ENCODE measurements at places on chromosomes 2 and 18.
A peak's percentile ranks its signal among the peaks of the same experiment; 100 is the strongest.

DNA sequence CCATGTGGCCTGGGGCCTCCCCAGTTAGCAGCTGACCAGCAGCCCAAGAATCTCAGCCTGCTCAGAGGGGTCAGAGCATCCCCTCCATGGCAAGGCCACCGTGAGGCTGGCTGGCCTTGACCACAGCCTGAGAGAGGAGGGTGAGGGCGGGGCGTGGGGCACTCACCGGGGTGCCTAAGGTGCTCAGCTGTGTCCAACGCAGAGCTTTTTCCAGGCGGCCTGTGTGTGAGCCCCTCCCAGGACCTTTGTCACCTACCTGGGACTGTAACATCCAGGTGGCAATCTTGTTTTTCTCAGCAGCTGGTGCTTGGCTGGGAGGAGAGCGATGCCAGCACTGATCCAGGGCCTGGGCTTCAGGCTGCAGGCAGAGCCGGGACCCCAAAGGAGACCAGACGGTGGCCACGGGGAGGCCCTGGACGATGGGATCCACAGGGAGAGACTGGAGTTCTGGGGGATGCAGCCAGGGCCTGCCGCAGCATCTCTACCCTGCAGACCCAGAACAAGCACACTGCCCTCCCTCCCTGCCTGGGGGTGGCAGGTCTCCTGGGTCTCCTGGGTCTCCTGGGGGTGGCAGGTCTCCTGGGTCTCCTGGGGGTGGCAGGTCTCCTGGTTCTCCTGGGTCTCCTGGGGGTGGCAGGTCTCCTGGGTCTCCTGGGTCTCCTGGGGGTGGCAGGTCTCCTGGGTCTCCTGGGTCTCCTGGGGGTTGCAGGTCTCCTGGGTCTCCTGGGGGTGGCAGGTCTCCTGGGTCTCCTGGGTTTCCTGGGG lies 12.3 kb downstream of the SNED1 start:
- no peak for DNase-seq

DNA sequence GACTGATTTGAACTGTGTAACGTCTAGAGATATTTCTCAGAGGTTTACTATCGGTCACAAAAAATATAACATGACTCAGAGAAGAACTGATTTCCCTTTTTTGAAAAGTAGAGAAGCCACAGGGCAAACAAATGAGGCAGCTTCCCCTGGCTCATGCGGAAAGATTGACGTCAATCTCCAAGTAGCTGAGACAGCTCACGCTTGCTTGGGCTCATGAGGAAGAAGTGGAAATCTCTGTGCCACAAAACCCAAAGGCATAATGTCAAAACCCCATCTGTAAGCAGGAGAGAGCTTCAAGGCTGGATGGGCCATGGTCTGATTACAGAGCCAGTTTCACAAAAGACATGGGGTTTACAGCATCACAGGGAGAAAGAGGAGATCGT lies 188.1 kb downstream of the ARL4C start:
- DNase-seq: peak; percentile 57

DNA sequence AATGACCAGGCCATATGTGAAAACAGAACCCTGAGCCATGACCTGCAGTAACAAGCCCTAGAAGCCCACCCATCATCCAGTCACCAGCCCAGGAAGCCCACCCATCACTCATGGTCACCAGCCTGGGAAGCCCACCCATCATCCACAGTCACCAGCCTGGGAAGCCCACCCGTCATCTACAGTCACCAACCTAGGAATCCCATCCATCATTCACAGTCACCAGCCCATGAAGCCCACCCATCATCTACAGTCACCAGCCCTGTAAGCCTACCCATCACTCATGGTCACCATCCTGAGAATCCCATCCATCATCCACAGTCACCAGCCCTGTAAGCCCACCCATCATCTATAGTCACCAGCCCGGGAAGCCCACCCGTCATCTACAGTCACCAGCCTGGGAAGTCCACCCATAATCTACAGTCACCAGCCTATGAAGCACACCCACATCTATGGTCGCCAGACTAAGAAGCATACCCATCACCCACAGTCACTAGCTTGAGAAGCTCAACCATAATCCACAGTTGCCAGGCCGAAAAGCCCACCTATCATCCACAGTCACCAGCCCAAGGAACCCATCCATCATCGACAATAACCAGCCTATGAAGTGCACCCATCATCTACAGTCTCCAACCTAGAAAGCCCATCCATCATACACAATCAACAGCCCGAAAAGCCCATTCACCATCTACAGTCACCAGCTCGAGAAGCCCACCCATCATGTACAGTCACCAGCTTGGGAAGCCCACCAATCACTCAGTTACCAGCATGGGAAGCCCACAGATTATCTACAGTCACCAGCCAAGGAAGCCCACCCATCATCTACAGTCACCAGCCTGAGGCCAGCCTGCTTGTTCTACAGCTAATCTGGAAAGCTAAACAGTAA lies 91.9 kb downstream of the TWIST2 start:
- no peak for DNase-seq

- DNase-seq: no peak
These were observed 9.4 kb upstream of the ZNF512 start for GRCh38 chr2:27573452-27573851.

DNA sequence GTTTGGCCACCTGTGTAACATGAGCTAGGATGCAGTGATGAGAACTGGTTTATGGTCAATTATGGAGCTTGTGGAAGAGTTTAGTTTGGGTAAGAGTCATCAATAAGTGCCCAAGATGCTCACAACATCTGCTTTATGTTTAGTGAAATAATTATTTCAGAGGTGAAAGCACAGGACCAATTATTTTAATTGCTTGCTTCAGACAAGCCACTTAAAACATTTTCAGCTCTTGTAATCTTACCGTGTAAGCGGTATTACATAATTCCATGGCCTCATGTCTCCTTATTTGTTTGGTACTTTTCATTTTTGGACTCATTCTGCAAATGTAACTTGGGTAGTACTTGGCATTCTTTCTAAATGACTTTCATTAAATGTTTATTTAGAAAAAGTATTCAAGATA lies 5.4 kb downstream of the B3GNT2 start:
- DNase-seq: no peak

DNA sequence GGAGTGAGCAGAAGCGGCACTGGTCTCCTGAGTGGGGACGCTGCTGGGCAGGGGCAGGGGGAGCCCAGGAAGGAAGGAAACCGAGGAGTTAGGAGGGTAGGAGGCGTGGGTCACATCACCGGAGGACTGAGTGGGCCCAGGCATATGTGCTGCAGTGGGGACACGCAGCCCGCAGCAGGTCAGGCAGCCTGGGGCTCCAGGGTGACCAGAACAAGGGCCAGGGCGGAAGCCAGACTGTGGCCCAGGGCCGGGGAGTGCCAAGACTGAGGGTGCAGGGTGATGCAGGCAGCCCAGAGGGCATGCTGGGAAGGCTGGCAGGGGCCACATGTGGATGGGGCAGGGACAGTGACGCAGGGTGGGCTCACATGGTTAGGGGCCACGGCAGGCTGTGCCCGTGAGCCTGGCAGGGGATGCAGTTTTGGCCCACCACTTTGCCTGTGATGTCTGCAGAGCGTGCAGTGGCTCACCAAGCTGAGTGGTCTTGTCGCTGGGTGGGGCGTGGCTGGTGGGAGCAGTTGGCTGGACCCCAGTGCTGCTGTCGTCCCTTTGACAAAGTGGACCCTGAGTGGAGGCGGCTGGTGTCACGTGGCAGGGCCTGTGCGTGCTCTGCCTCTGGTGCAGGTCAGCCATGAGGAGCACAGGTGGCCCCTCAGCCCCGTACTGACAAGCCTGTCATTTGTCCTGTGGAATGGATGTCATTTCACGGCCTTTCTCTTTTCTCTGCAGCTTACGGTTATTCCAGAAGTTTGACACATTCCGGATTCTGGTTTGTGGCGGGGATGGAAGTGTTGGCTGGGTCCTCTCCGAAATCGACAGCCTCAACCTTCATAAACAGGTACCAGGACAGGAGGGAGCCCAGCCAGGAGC lies 87.1 kb downstream of the DGKD start:
- no peak for DNase-seq

DNA sequence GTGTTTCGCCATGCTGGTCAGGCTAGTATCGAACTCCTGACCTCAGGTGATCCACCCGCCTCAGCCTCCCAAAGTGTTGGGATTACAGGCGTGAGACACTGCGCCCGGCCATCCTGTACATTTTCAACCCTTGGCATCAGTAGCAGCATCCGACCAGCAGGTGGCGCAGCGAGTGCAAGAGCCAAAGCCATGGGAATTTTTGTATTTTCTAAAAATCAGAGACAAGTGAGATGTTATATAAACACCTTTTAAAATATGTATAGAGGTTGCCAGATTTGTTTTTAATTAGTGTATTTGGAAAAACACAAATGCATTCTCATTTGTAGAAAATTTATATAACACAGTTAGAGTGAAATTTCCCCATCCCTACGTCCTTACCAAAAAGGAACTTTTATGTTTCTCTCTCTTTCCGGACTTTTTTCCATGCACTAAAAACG lies 36.8 kb downstream of the MOGAT1 start:
- peak; percentile 76 for DNase-seq

GRCh38 chr2:217816396-217816869 lies 186.4 kb downstream of the TNS1 start:
- DNase-seq: no peak

DNA sequence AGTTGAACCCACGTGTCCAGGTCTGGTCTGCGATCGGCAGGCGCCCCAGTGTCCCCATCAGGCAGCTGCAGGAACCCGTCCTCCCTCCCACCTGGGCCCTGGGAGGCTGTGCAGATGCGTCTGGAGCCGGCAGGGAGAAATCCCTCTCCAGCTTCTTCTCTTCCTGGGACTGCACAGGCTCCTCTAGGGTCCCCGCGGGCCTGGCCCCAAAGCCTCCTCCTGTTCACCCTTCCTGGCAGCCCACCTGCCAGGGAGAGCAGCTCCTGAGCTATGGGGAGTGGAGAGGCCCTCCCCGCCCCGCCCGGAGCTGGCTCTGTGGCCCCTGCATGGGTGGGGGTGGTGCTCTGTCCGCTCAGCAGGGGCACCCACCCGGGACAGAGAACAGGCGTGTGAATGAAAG lies 179.2 kb upstream of the ALKAL2 start:
- DNase-seq: no peak

DNA sequence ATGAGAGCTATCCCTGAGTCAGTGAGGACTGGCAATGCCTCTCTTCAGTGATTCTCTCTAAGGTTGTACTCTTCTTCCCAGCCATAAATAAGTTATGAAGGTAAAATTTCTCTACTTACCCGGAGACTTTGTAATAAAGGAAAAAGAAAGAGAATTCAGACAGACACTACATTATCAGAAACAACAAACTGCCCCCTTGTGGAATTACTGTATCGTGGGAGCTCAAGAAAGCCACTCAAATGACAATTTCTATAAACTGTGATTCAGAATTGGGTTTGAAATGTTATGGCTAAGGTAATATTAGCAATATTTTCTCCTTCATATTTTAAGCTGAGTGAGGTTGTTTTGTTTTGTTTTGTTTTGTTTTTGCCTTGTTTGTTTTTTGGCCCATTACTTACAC lies 155.8 kb upstream of the TANK start:
- no peak for DNase-seq

- DNase-seq: no peak
These were observed 415.2 kb upstream of the NETO1 start for GRCh38 chr18:73283032-73283431.

GRCh38 chr2:128092656-128093055 lies 1.7 kb downstream of the UGGT1 start:
- DNase-seq: no peak

DNA sequence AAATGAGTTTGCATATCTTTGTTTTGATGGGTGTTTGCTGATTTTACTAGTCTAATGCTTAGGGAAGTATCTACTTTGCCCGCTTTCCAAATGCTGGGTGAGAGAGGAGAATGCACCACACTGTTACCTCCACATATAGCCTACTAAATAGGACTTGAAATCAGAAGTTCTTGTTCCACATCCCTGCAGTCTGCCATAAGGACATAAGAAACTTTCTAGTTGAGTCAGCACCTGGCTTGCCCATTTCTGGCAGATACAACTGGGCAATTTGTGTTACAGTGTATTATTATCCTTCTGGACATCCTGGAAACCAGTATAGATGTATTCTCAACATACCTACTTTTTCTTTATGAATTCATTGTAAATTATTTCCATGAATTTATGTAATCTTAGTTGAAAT lies 29.5 kb downstream of the ANXA4 start:
- DNase-seq: no peak

DNA sequence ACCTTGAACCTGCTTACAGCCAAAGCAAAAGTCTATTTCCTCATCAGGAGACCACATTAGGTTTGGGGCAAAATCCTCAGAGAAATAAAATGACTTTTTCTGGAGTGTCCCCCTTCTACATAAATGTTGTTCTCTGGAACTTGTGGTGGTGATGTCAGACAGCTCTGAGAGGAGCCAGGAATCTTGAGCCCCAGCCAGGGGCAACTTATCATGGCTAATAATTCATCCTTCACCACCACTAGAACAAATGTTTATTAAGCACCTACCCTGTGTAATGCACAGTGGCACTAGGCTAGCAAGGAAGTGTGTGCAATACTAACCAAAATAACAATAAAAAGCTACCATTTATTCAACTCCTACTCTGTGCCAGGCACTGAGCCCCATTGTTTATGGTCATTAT lies 9.0 kb upstream of the BMP10 start:
- DNase-seq: no peak

DNA sequence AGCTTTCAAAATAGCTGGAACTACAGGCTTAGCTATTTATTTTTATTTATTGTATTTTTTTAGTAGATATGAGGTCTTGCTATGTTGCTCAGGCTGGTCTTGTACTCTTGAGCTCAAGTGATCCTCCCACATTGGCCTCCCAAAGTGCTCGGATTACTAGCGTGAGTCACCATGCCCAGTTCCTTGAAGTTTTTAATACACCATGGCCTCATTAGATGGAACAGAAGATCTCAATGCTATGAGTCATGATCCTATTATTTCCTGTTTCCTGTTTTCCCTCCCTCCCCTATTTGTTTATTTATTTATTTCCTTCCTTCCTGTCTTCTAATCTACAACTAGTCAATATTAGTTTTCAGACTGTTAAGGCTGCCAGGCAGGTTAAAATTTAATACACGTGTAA lies 309.0 kb downstream of the CMPK2 start:
- no peak for DNase-seq

GRCh38 chr2:230668184-230668938 lies 44.3 kb upstream of the CAB39 start:
- peak; percentile 39 for DNase-seq

Measured in stimulated activated CD4-positive, alpha-beta T cell treated with anti-CD3 and anti-CD28 coated beads, Interleukin-12 subunit alpha, Interleukin-12 subunit beta, amount 100 ng/mL, for 24 hours (primary cell).